ENCODE measurements at places on chromosomes 12 and 14. TPM values are rescaled to one million over a fixed set of nuclear protein-coding genes. Genes with fewer than 3 reads are reported as not detected.

The HCFC2 gene
- 28.8 TPM for total RNA-seq

The BDKRB1 gene
- total RNA-seq, result 9.7 TPM

The DNAI7 gene
- total RNA-seq, result 0.17 TPM

The RNU4-1 gene
- total RNA-seq, result under 0.01 TPM

The ALDH2 gene
- 57.9 TPM for total RNA-seq

The RNASE11 gene
- not detected for total RNA-seq

The ANKRD33 gene
- 0.15 TPM for total RNA-seq

The CLEC1B gene
- total RNA-seq, result not detected

The RNASE3 gene
- not detected for total RNA-seq

The KRT85 gene
- not detected for total RNA-seq

The NPAS3 gene
- total RNA-seq, result 0.17 TPM

The HPD gene
- 1.3 TPM for total RNA-seq

The ACOT6 gene
- total RNA-seq, result not detected

The MYH6 gene
- not detected for total RNA-seq

Data from smooth muscle cell of trachea (primary cell).